Activated CD8-positive, alpha-beta memory T cell treated with anti-CD3 and anti-CD28 coated beads, Interleukin-2, amount 50 U/mL, for 4 hours (primary cell): ENCODE measurements at places on chromosomes 6 and 20.

- no peak for DNase-seq
Measured at GRCh38 chr6:109471105-109471810, 11.8 kb downstream of the ZBTB24 start.

DNA sequence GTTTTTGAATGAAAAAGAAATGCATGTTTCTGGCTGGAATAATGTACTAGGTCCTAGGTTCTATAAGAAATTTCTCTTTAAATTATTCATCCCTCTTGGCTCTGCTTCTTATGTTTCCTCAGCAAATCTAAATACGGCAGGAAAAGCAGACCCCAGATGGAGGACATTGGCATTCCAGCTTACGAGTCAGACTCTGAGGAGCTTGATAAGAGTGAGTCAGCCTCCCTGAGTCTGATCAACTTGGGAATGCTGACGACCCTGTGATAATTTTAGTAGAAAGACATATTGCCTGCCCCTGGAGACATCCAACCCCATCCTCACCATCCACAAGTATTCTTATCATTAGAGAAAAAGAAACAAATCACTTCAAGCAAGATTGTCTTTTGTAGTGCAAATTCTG, 509.7 kb upstream of the MARCKS start:
- DNase-seq: no peak

GRCh38 chr20:40080041-40080652, 608.9 kb downstream of the MAFB start:
- no peak for DNase-seq

- no peak for DNase-seq
Measured at GRCh38 chr6:115582386-115582785, 478.3 kb downstream of the FRK start.

DNA sequence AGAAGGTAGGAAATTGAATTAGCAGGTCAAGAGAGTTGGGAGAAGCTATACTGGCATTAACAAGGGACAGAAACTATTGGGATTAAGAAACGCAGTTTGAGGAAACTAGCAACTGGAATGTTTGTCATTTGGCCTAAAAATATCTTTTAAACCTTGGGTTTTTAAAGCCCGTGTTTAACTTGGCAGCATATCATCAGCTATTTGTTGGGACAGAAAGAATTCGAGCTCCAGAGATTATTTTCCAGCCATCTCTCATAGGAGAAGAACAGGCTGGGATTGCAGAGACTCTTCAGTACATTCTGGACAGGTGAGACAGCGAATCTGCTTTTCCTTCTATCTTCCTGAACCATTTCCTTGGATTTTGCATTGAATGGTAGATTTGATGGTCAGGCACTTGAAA, 17.8 kb downstream of the ACTR5 start:
- DNase-seq: no peak

- DNase-seq: no peak
Measured at GRCh38 chr6:14671261-14671681, 553.7 kb downstream of the CD83 start.

DNA sequence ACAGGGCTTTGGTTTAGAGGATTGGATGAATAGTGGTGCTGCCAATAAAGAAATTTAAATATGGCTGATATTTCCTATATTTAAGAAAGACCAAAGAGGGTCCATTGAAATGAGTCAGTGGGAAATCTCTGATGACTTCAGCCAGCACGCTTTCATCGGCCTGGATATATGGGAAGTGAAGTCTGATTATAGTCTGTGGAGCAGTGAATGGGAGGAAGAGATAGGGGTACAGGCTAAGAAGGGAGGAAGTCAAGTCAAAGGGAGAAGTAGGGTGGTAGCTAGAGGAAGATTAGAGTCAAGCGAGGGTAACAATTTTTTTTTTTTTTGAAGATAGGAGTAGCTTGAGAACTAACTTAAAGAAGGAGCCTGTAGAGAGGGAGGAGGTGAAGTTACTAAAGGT, 22.7 kb downstream of the SLC16A10 start:
- no peak for DNase-seq

DNA sequence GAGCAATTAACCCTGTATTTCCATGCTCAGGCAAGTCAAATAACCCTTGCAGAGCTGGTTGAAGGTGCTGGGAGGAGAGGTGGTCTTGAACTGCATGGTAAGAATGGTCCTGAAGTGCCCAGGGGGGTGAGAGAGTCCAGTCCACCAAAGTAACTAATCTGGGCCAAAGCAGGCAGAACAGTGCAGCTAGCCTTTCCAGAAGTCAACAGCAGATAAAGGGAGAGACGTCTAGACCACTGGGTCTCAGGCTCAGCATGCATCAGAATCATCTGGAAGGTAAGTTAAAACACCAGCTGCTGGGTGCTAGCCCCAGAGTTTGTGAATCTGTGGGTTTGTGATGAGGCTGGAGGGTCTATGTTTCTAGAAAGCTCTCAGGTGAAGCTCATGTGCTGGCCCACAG, 232.3 kb upstream of the ECI2 start:
- DNase-seq: no peak

DNA sequence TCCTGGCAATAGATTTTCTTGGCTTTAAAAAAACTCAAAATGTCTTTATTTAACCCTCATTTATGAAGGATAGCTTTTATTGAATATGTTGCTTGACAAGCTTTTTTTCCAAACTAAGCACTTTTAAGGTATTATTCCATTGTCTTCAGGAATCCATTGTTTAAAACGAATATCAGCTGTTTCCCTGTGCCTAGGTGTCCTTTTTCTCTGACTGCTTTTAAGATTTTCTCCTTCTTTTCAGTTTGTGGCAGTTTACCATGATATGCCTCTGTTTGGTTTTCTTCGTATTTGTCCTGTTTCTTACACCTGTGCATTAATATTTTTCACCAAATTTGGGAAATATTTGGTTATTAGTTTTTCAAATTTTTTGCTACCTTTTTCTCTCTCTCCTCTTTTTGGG, 68.4 kb downstream of the YTHDF1 start:
- no peak for DNase-seq

- no peak for DNase-seq
Measured at GRCh38 chr20:18057101-18057993, at the start of gene OVOL2. Gene OVOL2 (minus strand): TSS chr20:18057916. CDS start chr20:18057634, 282 bp downstream.

- no peak for DNase-seq
Measured at GRCh38 chr20:45469336-45470261, at the start of gene WFDC2. Gene WFDC2 (plus strand): TSS chr20:45469753. CDS start chr20:45469782, 29 bp downstream.

DNA sequence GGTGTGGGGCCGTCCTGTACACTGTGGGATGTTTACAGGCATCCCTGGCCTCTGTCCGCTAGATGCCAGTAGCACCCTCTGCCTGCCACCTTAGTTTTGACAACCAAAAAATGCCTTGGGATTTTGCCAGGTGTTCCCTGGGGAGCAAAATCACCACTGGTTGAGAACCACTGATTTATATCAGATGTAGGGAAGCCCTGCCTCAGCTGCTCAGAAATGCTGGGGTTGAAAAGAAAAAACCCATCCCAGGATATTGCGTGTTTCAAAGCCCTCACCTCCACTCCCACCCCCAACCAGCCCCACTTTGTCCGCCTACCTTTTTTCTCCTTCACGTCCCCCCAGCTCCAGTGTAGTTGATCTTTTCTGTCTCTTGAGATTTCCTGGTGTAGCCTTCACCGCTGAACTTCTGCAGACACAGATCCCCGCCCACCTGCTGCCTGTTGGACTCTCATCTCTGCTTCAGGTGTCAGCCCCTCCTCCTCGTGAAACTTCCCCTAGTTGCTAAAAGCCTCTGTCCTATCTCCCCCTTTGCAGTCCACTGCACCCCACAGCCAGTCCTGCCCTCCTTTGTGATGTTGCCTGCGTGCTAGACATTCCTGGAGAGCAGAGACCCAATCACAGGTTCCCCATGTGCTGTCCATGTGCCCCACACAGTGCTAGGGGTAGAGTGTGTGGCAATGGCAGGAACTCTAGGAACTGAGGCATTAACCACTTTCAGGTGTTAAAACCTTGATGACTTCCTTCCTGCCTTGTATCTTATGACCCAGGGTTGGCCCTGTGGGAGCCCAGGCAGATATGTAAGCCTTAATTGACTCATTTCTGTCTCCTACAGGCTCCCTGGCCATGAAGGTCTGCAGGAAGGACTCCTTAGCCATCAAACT, 98.9 kb downstream of the TBC1D7 start:
- DNase-seq: peak; percentile 38

- DNase-seq: no peak
Measured at GRCh38 chr6:15090145-15090579, 155.7 kb upstream of the JARID2 start.

GRCh38 chr6:121309768-121310469, 24.4 kb downstream of the TBC1D32 start:
- no peak for DNase-seq

- no peak for DNase-seq
Measured at GRCh38 chr6:147604373-147604772, 95.9 kb downstream of the SAMD5 start.

- peak; percentile 77 for DNase-seq
Measured at GRCh38 chr20:34824452-34824805, 1.0 kb downstream of the NCOA6 start.

- DNase-seq: no peak
Measured at GRCh38 chr20:19327401-19327800, 115.0 kb downstream of the SLC24A3 start.

GRCh38 chr6:48733581-48733980, 622.6 kb upstream of the PTCHD4 start:
- DNase-seq: no peak

DNA sequence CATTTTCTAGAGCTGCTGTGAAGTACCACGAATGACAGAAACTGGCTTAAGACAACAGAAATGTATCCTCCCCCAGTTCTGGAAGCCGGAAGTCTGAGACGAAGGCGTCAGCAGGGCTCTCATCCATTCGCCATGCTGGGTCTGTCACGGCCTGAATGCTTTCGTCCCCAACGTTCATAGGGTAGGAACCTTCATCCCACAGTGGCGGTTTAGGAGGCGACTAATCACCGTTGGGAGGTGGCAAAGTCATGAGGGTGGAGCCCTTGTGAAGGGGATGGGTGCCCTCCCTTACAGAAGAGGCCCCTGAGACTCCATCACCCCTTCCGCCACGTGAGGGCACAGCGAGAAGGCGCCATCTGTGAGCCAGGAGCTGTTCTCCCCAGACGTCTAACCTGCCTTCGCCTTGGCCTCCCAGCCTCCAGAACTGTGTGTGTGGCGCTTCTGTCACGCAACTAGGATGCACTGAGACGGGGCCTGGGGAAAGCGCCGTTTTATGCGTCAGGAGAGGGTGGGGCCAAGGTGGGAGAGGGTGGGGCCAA, 250.3 kb downstream of the TTLL2 start:
- no peak for DNase-seq

DNA sequence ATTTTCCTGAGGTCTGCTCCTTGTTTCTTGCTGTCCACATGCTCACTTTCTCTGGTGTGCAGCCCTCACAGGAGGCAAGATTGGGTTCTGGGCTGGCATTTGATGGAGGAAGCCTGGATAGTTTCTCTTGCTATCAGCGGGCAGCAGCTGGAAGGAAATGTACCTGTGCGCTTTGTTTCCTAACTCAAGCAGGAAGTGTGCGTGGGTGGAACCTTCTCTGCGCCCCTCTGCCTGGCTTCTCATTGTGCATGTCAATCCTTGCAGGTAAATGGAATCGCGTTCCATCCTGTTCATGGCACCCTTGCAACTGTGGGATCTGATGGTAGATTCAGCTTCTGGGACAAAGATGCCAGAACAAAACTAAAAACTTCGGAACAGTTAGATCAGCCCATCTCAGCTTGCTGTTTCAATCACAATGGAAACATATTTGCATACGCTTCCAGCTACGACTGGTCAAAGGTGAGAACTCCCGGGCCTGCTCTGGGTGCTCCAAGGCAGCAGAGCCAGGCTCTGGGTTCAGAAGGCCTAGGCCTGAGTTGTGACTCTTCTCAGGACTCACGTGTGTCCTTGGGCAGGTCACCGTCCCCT, 16.8 kb upstream of the RBM38 start:
- DNase-seq: no peak

DNA sequence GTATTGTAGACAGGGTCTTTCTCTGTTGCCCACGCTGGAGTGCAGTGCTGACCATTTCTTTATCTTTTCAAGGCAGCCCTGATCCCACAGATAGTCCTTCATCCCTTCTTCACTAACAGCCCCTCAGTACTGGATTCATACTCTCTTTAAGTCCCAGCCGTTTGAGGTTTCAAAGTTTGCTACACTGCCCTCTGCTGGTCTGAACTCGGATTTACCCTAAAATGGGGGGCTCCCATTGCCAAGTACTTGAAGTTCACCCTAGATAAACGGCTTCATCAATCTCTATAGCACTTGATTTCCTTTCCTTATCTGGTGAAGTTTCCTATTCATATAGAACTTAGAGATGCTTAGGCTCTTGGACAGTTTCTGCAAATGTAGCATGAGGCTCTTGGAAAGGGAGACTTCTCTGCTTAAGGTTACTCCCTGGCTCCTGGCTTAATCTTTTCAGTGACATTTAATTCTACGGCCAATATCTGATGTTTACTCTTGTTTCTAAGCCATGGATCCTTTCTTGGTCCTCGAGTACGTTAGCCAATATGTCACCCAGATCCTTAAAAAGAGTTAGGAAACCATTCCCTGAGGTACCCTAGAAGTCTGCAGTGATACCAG, 21.4 kb upstream of the PREP start:
- peak; percentile 65 for DNase-seq

- DNase-seq: no peak
Measured at GRCh38 chr20:38055294-38055693, 21.7 kb downstream of the RPRD1B start.

DNA sequence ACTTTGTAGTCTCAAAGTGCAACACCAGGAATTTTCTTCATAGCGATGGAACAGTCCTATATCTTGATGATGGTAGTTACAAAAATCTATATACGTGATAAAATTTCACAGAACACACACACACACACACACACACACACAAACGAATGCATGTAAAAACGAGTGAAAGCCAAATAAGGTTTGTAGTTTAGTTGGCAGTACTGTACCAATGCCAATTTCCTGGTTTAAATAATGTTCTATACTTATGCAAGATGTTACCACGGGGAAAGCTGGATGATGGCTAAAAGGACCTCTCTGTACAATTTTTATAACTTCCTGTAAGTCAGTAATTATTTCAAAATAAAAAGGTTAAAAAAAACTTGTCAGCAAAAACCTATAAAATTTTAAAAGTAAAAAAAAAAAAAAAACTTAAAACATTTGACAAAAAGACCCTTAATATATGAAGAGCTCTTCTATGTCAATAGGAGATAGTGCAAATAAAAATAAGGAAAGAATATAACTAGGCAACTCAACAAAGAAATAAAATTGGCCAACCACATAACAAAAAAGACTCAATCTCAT, 37.6 kb downstream of the PDSS2 start:
- DNase-seq: no peak
